Osteocyte (in vitro differentiated cells): ENCODE measurements at places on chromosomes 3 and 15. TPM values are rescaled to one million over a fixed set of nuclear protein-coding genes. Genes with fewer than 3 reads are reported as not detected.

- no peak for DNase-seq
Observed at GRCh38 chr3:191627064-191627463, 166.1 kb downstream of the PYDC2 start.

DNA sequence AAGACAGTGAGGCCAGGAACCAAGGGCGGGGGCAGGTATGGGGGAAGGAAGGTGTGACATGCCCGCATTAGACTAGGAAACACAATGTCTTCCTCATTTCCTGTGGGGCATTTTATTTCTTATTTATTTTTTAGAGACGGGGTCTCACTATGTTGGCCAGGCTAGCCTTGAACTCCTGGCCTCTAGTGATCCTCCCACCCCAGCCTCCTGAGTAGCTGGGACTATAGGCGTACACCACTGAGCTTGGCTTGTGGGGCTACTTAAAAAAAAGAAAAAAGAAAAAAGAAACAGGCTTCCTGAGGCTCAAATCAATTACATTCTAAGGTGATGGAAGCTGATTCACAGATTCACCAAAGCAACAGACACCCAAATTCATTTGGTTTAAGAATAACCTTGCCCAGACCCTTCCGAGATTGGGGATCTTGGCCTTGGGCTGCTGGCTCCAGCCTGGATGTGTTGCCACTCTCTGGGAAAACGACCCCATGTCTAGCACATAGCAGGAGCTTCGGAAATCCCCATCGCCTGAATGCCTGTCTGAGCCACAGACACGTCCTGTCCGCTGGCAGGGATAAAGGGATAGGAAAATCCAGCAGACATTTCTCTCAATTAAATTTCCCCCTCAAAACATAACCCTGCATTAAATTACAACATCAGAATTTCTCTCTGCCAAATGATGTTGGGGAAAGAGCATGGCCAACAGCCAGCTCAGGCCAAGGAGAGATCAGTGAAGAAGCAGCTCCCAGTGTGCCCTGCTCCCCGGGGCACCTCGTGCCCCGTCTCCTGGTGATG lies 13.0 kb downstream of the CPN2 start:
- no peak for DNase-seq

COL6A5 gene
- total RNA-seq = not detected in 2 replicates

DNA sequence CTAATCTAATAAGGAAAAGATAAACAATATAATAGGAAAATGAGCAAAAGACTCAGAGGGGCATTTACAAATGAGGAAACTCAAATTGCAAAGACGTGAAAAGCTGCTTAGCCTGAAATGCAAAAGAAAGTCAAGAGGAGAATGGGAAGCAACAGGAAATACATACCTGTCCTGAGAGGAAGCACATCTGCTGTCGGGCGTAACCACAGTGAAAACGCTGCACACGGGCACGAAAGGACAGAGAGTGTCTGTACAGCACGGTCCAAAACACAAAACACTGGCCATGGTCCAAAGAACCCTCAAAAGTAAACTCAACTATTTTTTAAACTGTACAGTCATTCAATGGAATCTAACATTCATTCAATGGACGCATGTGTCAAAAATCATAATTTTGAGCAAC lies 100.6 kb downstream of the CHSY1 start:
- no peak for DNase-seq

DNA sequence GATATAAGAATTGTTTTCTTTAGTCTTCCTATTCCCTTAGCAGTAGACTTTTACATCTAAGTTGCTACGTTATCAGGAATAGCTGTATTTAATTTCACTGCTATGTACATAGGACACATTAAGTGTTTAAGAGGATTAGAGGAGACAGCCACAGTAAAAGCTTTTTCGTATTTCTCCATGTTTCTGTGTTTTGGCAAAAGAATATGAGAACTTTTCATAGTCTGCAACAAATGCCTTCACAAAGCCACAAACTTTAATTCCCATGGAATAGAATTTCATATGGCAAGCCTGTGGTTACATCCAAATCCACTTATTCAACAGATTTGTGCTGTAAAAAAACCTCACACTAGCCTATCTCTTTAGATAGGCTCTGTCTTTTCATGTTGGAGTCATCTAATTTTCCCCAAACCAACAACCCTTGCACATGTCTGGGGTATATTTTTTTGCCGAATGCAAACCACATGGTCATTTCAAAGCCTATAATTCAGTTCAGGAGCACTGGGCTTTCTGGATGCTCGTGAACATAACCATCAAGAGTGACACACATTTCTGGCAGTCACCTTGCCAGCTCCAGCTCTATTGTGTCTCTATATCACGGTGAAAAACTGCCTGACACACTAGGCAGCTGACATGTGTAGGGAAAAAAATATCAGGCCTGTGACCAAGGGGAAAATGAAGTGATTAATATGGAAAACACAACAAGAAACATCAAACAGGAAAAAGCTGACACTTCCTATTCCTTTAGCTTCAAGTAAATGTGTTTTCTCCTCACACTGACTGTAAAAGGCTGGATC lies 19.2 kb downstream of the PLD1 start:
- DNase-seq = no peak

STARD5 gene
- 1.3 and 1.7 TPM in 2 replicates for total RNA-seq

GRCh38 chr3:72009851-72010443 lies 225.0 kb upstream of the PROK2 start:
- DNase-seq = no peak

SLC24A5 gene
- not detected in 2 replicates for total RNA-seq

DNA sequence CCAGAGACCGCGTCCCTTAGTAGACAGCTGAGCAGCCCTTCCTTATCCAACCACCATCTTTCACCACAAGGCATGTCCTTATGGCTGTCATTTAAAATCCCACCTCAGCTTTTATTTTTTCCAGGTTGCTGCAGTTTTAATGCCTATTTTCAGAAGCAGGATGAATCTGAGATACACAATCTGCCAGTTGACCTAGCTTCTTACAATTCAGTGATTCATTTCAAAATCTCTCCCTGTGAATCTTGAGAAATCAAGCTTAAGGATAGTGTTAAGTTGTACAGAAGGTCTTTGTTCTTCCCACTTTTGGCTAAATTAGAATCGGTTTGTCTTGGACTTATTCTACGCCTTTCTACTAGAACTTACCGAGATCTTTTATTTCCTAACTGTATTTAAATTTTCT lies 522.3 kb upstream of the CFAP20DC start:
- DNase-seq = no peak

ADCY5 gene
- 10.6 and 15.3 TPM in 2 replicates for total RNA-seq

RARRES1 gene
- 2.4 and 2.8 TPM in 2 replicates for total RNA-seq

GRCh38 chr15:53739651-53740050 lies 19.8 kb downstream of the WDR72 start:
- no peak for DNase-seq

GRCh38 chr15:39118510-39118909 lies 462.4 kb upstream of the THBS1 start:
- DNase-seq = no peak

LRRC31 gene
- total RNA-seq = not detected in 2 replicates

DNA sequence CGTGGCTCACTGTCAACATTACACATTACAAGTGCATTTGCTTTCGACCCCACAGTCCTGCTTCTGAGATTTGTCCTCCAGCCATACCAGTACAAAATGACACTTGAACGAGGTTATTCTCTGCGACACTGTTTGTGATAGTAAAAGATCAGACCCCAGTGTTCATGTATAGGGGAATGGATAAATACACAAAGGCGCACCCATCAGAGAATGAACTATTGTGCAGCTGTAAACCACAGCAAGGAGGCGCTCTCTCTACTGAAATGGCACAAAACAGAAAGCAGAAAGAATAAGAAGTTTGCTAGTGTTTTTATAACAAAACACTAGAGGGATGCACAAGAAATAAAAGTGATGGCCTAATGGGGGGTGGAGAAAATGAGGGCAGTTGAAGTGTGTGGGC lies 4.9 kb upstream of the CHSY1 start:
- DNase-seq = no peak

DNA sequence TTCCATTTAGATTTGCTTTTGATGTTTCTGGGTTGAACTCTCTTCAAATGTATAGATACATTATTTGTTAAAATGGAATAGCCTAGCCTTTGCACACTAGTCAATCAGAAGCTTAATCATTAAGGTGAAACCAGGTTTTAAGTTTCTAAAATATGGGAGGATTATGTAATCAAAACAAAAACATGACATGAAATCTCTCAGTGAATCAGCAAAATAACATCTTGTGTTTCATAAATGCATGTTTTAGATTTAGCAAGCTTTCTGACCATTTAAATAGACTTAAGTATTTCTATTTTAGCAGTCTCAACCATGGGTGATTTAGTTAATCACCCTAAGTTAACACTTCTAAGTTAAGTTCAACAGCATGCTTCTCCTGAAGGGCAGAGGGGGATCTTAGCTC lies 11.3 kb downstream of the GTF2E1 start:
- no peak for DNase-seq

SYNPR gene
- total RNA-seq = not detected in 2 replicates
